NCI-H510A (cell line): ENCODE measurements at places on chromosomes 3 and 15.

GRCh38 chr3:4358273-4358672 is 55.1 kb downstream of the SETMAR start:
- no peak for DNase-seq

DNA sequence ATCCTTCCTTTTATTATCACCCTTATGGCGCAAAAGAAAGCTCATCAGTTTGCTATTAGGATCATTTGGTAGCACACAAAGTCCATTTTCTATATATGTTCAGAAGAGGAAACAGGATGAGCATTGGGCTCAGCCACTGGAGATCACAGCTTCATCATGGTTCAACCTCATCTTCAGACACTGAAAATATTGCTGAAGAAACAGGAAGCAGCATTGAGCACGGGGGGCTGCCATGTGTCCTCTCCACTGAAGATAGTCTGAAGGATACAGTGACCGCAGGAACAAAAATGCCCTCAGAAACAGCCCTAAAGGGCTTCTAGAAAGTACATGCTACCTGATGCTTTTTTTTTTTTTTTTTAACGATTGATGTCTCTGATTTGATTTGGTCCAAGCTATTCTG is 835.3 kb upstream of the CFAP20DC start:
- no peak for DNase-seq

DNA sequence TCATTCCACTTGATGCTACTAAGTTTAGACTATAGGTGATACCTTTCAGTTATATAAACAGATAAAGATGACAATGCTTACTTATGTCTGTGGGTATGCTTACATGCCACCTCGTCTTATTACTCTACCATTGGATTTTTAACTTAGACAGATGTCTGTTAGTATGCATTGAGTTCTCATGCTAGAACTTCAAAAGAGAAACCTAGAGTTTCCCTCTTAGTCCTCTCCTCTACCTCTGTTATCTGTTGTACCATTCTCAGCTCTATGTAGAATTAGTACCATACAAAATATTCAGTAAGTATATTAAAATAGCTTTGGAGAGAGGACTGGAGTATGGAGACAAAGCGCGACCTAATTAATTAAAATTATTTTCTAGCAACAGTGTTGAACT is 111.3 kb downstream of the BBX start:
- no peak for DNase-seq

GRCh38 chr15:67024314-67024997 is 40.9 kb upstream of the SMAD3 start:
- DNase-seq: no peak

GRCh38 chr3:71510510-71510909 is 73.0 kb downstream of the FOXP1 start:
- peak; percentile 41 for DNase-seq

- no peak for DNase-seq
Observed at GRCh38 chr3:188197388-188197847, 43.5 kb downstream of the LPP start.

- no peak for DNase-seq
Observed at GRCh38 chr15:89556413-89557262, 18.6 kb upstream of the TICRR start.

DNA sequence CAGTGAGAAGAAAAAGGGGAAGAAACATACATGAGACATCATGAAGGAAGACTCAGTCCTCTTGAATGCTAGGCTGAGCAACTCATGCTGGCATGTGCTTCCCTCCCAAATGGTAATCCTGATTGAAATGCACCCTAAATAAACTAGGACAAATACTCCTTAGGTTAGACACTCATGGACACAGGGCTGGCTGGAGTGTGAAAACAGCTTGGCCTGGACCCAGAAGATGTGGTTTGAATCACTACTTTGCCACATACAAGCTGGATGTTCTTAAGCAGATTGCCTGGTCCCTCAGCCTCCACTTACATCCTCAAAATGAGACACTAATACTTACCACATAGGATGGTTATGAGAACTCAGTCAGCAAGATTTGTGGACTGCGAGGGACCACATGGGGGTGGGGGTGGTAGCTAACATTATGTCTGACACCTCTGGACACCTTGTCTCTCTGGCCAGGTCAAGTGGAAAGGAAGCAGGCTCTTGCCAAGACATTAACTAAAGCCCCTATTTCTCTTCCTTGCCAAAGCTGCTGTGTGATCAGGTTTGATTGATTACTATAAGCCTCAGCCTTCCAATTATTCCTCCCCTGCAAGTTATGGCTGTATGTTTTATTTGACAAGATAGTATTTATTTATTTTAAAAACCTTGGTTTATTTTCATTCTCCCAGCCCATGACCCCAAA is 138.9 kb upstream of the SLC7A14 start:
- no peak for DNase-seq

DNA sequence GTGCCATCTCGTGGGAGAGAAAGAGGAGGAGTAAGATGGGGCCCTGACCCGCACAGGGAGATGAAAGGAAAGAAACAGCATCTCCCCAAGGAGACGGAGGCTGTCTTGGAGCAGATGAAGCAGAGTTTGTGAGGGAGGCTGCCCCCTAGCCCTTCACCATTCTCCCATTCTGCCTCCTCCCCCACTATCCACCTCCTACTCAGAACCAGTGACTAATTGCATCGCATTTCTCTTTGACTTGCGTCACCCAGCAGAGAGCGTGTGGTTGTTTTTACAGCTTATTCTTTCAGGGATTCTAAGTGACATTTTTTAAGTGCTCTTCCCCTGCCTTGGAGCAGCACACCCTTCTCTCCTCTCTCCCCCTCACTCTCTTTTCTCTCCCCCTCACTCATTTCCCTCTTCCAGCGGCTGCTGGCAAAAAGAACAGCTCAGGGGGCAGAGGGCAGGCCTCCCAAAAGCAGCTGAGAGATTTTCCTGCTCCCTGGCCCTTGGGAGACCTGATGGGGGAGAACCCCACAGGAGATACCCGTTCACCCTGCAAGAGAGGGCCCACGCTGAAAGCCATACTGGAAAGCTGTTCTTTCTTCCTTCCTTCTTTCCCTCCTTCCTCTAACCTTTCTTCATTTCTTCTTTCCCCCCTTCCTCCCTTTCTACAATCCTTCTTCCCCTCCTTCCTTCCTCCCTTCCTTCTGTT is 91.8 kb downstream of the MRPL46 start:
- no peak for DNase-seq

- peak; percentile 56 for DNase-seq
Observed at GRCh38 chr3:170222647-170223541, 670 bp downstream of the PRKCI start.

DNA sequence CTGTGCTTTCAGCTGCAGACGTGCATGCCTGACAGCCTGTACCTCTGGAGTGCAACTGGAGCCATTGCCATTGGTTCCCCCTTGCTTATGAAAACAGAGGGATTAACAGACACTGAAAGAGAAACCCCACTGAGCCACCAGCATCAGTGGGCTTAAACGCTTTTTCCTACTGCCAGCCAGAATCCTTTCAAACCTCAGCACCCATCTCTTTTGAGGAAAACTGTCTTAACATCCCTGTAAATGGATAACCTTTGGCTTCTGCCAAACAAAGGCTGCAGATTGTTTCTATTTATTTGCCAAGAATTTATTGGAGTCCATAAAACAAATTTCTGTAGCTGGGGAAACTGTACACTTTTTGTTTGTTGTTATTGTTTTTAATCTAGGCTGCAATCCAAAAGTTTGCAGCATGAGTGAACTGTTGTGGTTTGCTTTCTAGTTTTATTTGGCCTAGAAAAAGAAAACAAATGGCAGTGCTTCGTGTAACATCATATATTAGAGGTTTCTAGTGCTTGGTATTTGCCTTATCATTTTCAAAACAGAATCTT is 369.2 kb upstream of the IL12A start:
- no peak for DNase-seq

DNA sequence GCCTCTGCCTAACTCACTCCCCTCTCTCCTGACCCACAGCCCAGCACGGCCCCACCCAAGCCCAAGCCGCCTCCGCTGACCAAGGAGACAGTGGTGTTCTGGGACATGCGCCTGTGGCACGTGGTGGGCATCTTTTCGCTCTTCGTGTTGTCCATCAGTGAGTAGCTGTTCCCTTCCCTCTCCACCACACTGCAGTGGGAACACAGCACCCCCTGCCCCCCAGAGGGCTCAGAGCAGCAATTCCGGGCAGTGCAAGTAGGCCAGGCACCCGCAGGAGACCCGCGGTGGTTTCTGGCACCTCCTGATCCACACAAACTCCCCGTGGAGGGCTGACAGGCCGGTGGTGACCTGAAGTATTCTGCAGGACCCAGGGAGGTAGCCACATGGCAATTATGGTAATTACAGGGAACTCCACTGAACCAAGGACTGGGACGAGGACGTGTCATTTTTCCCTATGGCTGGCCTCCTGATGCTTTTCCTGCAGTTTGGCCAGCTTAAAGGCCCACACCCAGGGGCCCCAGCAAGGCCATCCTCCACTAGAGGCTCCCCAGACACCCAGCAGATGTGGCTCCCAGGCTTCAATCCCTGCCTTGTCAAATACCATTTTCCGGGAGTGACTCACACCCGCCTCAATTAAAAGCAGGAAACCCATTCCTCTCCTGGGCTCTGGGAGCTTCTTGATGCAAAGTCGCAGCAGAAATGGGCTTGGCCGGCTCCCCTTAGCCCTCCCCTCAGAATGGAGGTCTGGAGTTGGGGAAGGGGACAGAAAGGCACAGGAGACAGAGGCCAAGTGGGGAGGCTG is 4.8 kb downstream of the TMIE start:
- DNase-seq: no peak

DNA sequence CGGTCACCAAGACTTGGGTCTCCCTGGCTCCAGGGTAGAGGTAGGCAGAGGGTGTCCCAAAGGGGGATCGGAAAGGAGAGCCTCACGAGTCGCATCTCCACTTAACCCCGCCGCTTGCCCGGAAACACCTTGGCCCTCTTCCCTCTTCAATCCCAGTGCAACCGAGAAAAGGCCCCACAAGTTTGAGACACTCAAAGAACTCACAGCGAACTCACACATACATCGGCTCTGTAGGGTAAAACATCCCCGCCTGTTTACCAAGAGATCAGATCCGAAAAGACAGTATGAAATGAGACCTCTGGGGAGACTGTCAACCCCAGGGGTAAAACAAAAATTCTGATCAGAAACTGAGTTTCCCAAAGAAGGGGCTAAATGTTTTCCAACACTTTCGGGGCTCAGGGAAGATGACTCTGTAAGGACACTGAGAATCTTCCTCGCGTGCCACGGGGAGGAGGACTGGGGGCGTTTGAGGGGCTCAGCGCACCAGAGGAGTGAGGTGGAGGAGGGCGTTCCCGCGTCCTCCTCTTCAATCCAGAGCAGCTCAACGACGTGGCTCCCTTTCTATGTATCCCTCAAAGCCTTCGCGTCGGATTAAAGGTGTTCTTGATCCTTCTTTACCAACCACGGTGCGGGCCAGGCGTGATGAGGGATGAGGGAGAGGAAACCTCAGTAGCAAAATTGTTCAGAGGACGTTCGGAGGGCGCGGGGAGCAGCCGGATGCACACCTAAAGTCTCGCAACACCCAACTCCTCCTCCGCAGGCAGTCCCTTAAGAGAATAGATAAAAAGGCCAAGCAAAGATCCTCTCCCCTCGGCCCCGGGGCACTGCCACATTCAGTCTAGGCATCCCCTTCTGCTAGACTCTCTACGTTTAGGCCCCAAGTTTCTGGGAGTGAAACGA is 3.7 kb downstream of the WNT5A start:
- DNase-seq: no peak

DNA sequence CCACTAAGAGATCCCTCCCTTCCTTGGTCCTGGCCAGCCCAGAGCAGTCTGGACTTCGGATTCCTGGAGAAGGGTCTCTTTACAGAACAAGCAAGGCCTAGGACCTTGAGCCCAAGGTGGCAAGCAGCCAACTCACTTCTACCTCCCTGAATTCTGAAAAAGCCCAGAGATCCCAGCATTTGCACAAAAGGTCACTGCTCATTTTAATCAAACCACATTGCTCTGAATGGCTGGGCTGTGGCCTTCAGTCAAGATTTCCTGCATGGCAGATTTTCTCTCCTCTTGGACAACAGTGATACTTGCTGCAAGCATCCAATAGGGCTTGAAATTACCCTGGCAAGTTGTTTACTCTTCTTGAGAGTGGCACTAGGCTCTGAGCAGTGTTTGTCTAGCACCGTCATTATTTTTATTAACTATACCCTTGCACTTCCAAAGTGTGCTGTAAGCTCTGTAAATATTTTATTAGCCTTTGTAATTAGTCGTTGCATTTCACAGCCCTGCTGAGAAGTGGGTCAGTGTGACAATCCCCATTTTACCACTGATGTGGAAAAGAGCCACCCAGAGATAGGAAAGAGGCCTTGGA is 274.7 kb upstream of the CTNNB1 start:
- peak; percentile 66 for DNase-seq

DNA sequence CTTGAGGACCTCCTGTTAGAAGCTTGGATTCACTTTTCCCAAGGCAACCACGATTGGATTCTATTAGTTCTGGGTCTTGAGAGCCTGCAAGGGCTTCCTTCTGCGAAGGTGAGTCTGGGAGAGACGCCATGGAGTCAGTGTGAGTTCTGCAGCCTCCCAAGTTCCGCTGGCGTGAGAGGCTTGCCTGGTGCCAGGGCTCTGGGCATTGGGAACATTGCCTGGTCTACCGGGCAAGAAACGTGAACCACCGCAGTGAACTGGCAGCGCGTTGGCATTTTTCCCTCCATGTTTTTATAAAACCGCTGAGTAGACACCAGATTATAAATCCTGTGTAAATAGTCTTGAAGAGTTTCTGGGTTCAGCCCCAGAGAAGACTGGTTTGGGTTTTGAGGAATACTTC is 160.9 kb downstream of the IGF1R start:
- no peak for DNase-seq

GRCh38 chr3:144032531-144033239 is 61.1 kb downstream of the DIPK2A start:
- no peak for DNase-seq

GRCh38 chr15:29319823-29320222 is 50.2 kb upstream of the NSMCE3 start:
- DNase-seq: no peak

DNA sequence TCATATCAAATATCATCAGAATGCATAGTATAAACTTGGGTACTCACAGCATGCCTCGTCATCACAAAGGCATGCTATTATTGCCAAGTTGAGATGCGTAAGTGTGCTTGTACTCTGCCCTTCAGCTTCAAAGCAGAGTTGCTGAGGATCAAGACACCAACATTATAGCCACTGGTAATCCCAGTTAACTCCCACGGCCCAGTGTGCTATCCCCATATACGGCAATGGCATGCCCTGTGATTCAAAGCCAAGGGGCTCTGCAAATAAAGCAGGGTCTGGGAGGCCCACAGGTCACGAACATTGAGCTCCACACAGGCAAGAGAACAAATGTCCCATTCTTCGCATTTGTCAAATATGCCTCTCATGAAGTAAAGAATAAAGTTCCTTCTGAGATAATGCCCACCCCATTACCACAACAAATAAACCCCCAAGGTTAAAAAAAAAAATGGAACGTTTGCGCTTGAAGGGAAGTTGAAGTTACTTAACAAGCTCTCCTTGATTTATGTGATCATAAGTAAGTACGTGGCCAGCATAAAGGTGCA is 298.1 kb upstream of the NECTIN3 start:
- DNase-seq: no peak

DNA sequence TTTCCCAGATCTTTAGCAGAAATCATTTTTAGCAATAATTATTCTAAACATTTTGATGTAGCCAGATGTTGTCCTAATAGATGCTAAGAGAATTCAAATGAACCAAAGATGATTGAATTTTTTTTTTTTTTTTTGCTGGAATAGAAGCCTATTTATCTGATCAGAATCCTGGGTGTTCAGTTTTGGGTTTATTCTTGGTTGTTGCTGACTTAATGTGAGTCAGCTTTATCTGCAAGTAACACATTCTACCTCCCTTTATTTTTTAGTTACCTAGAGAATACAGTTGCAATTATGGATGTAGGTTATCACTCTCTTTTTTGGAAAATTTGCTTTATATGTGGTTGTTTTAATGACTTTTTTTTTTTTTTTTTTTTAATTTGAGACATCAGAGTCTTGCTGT is 6.4 kb downstream of the CEP97 start:
- DNase-seq: no peak
